Stimulated activated naive CD4-positive, alpha-beta T cell (primary cell): ENCODE measurements at places on chromosomes 6 and 20.

DNA sequence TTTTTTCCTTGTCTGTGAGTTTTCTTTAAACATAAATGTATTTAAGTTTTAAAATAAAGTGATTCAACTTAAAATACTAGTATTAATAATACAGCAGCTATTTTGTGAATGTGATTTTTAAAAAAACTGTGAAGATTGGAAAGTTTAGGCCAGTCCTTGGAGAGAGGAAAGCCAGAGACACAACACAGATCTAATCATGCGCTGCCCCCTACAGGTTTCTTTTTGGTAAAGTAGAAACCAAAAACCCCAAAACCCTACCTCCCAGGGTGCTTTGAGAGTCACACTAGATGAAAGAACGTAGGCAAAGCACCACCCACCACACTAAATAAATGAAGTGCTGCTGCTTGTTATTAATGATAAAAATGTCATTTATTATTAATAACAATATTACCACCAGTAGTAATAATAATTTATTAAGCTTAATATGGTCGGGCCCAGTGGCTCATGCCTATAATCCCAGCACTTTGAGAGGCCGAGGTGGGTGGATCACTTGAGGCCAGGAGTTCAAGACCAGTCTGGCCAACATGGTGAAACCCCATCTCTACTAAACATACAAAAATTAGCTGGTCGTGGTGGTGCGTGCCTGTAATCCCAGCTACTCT is 33.7 kb downstream of the SLC9A8 start:
- peak; percentile 11 for DNase-seq

DNA sequence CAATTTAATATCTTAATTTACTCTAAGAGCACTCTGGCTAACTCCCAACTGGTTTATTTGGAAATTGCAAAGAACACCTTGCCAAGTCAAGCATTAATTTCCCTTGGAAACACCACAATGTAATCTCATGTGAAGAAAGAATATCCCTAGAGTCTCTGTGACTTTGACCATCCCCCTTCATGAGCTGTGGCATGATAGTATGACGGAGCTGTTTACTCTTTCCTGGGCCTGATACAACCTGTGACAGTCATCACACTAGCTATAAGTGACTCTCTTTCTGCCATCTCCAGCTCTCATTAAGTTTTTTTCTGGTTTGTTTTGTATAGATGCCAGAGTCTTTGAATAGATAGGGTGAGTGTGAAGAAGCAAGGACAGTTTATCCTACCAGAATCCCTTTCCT is 470.3 kb upstream of the JARID2 start:
- DNase-seq: no peak

- DNase-seq: no peak
Observed at GRCh38 chr6:105603788-105604586, 201.1 kb upstream of the PREP start.

GRCh38 chr20:4038676-4039370 is 23.5 kb upstream of the RNF24 start:
- no peak for DNase-seq

GRCh38 chr20:59828125-59829053 is 105.0 kb downstream of the SYCP2 start:
- no peak for DNase-seq

DNA sequence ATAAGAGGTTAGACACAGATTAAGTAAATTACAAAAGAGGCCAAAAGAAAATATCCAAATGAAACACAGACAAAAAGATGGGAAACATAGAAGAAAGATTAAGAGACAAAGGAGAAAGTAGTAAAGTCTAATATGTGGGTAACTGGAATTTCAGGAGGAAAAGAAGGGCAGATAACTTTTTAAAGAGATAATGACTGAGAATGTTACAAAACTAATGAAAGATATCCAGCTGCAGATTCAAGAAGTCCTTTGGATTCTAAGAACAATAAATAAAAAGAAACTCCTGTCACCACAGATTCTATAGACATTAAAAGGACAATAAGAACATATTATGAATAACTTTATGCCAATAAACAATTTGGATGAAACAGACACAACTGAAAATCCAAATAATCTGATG is 90.1 kb downstream of the WASF1 start:
- no peak for DNase-seq

DNA sequence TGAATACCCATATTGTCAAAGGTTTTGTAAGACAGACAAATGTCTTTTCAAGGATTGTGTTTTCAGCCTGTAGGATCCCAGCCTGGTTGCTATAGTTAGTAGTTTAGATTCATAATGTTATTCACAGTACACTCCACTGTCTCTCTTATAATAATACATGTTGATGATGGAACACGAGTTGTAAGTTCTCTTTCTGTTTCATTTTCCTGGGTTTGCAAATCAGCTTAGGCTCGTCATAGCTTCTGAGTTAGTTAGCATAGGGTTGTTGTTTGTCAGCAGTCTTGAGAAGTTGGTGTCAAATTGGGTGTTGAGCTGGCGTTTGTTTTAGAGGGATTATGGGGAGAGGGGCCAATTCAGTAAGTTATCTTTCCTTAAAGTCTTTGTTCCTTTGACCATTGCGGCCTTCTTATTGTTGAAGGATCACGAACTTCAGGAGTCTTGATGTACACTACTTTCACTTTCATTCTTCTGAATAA is 45.8 kb downstream of the QKI start:
- peak; percentile 61 for DNase-seq

DNA sequence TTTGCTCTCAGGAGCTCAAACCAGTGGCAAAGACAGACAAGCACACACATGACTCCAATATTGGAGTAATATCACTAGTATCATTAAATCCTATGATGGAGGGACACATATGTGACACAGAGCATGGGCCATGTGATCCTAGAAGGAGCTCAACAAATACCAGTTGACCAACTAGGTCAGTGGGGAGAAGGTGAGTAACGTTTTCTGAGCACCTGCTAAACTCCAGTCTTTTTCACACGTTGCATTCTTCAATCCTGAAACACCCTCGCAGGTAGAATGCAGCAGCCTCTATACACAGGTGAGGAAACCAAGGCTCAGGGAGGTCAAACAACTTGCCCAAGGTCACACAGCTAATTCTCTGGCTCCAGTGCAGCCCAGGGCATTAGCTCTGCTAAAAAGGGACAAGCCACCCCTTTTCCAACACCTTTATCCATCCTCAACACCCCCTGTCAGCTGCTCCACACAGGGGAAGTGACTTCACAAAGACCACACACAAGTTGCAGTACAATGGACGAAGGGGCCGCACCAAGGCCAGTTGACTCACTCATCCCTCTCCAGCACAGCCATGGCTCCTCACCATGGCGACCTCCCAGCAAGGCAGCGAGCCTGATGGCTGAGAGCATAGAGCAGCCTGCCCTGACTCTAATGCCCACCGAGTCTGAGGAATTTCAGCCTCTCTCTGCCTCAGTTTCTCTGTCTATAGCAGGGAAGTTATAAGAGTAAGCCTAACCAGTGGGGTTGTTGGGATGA is 4.4 kb downstream of the CAPN11 start:
- no peak for DNase-seq

GRCh38 chr6:11318835-11319813 is 86.7 kb upstream of the NEDD9 start:
- no peak for DNase-seq

- no peak for DNase-seq
Observed at GRCh38 chr6:169944061-169944337, 192.6 kb downstream of the ERMARD start.

GRCh38 chr6:140311146-140311545 is 936.7 kb upstream of the CITED2 start:
- DNase-seq: no peak

- DNase-seq: no peak
Observed at GRCh38 chr6:165231581-165232561, 77.5 kb downstream of the C6orf118 start.

DNA sequence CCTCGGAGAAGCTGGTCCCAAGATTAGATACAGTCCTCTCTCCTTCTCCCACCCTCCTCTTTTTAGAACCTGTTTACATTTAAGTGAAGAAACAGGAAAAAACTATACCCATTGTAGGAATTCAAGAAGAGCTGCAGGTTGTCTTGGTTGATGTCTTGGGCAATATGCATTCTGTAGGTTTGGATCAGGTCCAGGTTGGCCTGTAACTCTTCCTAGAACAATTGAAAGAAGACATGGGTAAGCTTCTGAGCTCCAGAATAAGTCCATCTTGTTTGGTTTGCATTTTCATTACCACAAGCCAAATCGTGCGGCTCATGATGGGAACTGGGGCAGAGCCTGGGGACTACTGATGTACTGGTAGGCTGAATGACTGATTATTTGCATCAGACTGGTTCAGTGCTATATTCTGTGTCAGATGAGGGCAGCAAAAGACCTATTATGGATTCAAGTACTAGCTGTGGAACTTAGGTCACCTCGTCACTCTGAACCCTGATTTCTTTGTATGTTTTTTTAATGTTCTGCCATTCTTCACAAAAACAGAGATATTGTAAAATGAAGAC is 20.3 kb upstream of the SLA2 start:
- peak; percentile 25 for DNase-seq

GRCh38 chr6:157019115-157019641 is 242.0 kb downstream of the ARID1B start:
- DNase-seq: no peak

- no peak for DNase-seq
Observed at GRCh38 chr6:143634486-143634885, 43.3 kb upstream of the PHACTR2 start.

GRCh38 chr6:161292145-161292544 is 18.3 kb upstream of the AGPAT4 start:
- no peak for DNase-seq

GRCh38 chr6:132675002-132675401 is 16.0 kb upstream of the TAAR1 start:
- DNase-seq: no peak

- no peak for DNase-seq
Observed at GRCh38 chr6:164195278-164195941, 780.9 kb downstream of the QKI start.

DNA sequence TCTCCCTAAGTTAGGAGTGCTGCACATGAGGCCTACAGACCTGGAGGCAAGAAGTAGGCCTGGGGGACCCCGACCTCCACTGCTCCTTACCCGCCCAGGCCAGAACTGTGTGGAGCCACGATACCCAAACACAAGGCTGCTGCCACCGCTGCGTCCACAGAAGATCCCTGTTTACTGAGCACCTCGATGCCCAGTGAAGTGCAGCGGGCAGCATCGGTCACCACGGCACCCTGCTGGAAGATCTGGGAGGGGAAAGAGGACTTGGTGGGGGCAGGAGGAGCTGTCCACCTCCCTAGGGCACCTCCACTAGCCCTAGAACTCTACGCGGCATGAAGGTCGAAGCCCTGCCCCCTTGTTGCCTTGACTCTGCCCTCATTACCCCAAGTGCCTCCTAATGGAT is 9.9 kb downstream of the GGT7 start:
- no peak for DNase-seq

DNA sequence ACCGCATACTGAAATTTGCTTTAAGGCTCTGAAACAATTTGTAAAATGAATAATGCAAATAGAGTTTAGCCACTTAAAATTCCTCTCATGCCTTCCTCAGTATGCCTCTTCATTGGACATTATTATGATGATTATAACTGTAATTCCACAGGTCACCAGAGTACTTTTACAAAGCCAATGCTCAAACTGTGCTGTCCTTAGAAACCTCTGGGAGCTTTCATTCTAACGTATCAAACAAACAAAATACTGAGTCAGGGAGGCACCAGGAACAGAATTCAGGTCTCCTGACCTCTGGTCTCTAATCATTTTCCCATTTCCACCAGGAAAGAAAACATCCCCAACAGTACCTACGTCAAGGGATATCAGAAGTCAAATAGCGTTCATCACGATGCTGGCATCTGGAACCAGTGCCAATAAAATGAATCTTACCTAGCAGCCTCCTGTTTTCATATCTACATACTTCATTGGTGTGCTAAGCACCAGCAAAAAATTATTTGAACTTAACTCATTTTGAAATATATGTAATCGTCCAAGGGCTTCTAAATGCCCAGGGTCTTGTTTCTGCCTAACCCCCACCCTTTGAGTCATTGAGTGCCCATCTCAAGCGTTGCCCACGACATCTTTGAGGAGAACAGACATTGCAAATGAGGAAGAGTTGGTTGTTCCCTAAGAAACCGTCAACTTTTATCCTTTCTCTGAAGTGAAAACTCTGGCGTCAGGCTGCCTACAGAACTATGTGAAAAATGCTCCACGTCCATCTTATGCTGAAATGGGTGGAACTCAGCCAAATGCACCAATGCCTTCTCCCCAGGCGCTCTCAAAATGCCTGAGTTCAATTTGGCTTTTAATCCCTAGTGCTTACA is 37.9 kb downstream of the NEDD9 start:
- DNase-seq: no peak

GRCh38 chr6:41682056-41682477 is 43.8 kb downstream of the MDFI start:
- peak; percentile 59 for DNase-seq

DNA sequence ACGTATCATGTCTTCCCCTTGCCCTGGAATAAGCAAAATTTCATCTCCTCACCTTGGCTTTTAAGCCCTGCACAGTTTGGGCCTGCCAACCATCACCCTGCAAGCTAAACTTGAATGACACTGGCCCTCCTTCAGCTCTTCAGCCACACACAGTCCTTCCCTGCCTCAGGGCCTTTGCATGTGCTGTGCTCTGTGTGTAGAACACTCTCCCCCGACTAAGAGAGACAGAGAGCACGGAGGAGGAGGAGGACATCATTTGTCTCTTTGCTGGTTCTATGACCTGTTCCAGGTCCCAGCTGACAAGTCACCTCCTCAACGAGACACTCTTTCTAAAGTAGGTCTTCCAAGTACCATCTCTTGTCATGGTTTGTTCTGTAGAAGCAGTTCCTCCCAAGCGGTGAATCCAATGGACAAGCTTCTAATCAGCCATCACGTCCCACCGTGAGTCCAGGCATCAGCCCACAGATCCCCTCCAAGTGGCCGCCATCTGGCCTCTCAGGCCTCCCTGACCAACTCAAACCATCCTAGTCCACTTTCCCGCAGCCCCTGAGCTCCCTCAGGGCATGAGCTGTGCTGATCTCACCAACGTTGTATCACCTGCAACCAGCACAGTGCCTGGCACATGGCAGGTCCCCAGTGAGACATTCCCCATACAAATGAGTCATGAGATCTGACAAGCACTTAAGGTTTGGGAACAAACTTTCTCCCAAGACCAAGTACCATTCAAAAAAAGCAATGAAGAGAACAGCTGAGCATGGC is 30.5 kb downstream of the NFATC2 start:
- DNase-seq: no peak

DNA sequence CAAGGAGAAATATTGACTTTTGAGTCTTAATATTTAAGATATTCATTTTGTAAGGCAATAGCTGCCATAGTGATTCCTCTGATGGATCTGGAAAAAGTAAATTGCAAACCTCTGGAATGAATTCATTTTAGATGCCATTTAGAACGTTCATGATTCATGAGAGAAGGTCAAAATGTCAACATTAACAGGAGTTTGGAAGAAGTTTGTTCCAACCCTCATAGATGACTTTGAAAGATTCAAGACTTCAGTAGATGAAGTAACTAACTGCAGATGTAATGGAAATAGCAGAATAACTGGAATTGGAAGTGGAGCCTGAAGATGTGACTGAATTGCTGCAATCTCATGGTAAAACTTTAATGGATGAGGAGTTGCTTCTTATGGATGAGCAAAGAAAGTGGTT is 100.9 kb upstream of the CCN2 start:
- DNase-seq: no peak

- DNase-seq: no peak
Observed at GRCh38 chr6:3013486-3013885, 13.8 kb downstream of the NQO2 start.
